ENCODE measurements at places on chromosomes 4 and X. TPM values are rescaled to one million over a fixed set of nuclear protein-coding genes. Genes with fewer than 3 reads are reported as not detected.

The GAGE12H gene
- not detected for total RNA-seq

DNA sequence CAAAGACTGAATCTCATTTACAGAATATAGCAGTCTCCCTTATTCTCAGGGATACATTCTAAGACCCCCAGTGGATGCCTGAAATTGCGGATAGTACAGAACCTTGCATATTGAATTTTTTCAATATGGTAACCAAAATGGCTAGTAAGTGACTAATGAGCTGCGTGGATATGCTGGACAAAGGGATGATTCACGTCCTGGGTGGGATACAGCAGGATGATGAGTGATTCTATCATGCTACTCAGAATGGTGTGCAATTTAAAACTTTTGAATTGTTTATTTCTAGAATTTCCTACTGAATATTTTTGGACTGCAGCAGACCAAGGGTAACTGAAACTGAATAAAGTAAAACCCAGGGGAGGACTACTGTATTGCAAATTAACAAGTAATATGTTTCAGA is 66.7 kb downstream of the STAG2 start:
- no peak for DNase-seq

GRCh38 chrX:23937100-23937499 is 29.3 kb downstream of the CXorf58 start:
- no peak for DNase-seq

DNA sequence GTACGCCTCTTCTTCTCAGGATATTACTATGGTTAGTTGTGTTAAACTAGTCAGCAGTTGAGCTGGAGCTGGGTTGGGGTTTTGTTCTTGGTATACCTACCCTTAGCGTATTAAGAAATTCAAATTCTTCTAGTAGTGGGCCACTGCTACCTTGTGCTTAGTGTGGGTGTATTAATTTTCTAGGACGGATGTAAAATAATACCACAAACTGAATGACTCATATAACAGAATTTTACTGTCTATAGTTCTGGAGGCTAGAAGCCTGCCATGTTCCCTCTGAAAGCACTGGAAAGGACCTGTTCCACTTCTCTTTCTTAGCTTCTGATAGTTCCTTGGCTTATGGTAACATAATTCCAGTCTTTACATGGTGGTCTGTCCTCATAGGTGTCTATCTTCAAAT is 1274.7 kb downstream of the ADGRL3 start:
- no peak for DNase-seq

GRCh38 chr4:173478201-173478912 is 51.7 kb downstream of the HAND2 start:
- no peak for DNase-seq

- DNase-seq, result no peak
Measured at GRCh38 chr4:81826335-81826734, 354.6 kb upstream of the RASGEF1B start.
